Stimulated activated CD4-positive, alpha-beta T cell treated with anti-CD3 and anti-CD28 coated beads, Interleukin-12 subunit alpha, Interleukin-12 subunit beta, amount 100 ng/mL, for 24 hours (primary cell): ENCODE measurements at places on chromosomes 4 and X.

GRCh38 chr4:156677131-156677531, 294.5 kb downstream of the PDGFC start:
- DNase-seq: no peak

DNA sequence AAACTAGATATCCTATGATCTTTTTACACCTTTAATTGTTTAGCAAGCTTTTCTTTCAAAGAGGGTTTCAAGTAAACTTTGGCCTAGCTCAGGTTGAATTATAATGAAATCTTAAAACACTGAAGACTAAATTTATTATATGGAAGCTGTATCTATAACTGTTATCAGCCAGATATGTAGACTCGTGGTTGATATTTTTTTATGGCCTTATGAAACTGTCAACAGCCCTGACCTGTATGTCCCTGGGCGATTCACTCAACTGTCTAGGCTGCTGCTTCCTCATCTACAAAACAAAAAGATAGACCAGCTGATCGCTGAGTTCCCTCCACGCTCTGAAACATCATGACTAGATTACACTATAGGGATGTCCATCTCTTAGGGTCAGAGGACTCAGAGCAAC, 21.2 kb upstream of the PDK3 start:
- no peak for DNase-seq

DNA sequence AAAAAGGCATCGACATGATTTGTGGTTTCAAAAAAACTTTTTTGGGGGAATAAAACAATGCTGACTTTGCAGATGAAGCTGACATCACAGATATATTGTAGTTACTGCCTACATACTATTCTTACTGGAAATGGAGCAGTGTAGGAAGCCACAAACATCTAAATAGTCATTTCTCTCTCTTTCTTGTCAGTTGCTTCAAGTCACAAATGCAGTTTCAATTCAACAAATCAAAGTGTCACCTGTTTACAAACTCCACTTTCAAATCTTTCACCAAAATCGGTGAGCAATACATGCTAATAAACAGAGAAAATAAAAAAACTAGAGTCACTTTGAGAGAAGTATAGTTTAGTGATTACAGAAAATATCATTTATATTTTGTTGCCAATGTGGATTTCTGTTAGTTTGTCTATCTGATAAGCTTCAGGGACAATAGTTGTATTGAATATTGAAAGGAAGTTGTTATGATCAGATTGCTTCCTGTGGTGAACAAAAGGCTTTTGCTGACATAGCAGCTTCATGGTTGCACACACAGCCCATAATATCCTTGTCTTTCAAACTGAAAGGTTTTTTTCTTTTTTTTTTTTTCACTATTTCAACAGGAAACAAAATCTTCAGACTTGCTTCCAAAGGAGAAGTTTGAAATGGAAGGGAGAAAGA, 49.7 kb upstream of the PTPN13 start:
- DNase-seq: no peak

DNA sequence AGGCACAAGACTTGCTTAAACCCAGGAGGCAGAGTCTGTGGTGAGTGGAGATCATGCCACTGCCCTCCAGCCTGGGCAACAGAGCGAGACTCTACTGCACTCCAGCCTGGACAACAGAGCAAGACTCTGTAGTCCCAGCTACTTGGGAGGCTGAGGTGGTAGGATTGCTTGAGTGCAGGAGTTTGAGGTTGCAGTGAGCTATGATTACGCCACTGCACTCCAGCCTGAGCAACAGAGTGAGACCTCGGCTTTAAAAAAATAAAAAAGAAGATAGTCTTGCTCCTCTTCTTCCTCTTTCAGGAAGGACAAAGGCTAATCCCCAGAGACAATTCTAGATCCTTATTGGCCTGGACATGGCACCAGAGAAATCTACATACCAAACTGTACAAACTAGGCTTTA, 5.7 kb upstream of the PPEF2 start:
- no peak for DNase-seq

- peak; percentile 40 for DNase-seq
Measured at GRCh38 chrX:104922206-104922621, 298.3 kb downstream of the TEX13A start.

- DNase-seq: no peak
Measured at GRCh38 chr4:31360786-31361185, 640.6 kb downstream of the PCDH7 start.

DNA sequence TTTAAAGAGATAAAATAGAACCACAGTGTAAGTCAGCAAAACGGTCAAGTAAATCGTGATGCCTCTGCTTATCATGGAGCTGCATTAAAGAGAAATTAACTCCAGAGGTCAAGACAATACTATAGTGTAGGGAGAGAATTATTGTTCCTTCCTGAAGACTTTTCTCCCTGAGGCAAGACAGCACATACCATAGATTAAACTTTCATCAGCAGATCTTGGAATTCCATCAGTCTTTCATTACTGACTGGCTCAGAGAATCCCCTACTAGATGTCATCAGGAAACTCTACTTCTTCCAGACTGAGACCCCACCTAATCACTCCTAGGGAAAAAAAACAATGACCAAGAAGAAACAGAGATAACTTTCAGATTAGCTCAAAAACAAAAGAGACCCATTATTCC, 131.3 kb downstream of the NSUN7 start:
- no peak for DNase-seq

DNA sequence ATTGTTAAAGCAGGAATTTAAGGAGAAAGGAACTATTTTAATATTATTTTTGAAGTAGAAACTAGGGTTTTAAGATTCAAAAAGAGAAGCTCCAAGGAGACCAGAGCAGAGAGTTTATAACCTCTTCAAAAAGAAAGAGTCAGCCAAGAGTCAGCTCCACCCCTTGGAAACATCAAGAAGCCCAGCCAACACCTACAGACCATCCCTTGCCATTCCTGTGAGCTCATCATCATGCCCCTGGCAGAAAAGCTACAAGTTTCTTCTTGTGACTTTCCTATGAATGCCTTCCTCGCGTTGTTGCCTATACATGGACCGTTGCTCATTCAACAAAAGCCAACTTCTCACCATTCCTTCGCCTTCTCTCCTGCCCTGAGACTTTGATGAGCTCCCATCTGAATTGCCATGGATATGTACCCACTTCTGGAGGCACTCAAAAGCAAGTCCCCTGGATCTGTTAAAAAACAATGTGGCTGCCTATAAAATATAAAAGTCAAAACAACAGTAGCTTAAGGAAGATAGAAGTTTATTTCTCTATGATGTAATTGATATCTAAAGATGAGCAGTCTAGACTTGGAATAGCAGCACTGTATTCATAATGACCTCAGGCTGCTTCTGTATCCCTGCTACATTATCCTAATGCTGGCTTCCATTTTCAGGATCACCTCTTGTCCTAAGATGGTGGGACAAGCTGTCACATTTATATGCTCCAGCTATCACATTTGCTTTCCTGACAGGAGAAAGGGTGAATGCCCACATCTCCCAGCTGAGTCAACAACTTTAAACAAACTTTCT, 20.3 kb downstream of the PLRG1 start:
- no peak for DNase-seq

- DNase-seq: no peak
Measured at GRCh38 chrX:8272821-8273220, 101.8 kb upstream of the VCX2 start.

- DNase-seq: no peak
Measured at GRCh38 chr4:86993909-86994681, 59.3 kb downstream of the AFF1 start.

- DNase-seq: no peak
Measured at GRCh38 chr4:24000470-24000831, 110.6 kb upstream of the PPARGC1A start.

DNA sequence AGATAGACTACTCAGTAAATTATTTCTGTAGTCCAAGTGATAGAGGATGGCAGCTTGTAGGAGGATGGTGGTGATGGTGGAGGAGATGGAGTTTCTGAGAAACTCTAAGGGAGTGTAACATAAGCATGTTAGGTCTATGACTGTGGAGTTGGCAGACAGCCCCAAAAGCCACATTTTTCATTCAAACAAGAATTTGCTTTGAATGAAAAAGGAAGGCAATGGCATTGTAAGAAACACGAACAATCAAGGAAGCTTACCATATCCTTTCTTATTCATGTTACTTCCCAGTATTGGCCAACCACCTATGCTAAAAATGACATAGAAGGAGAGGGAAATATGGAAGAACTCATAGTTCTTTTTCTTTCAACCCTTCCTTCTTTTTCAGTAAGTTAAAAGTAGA, 18.7 kb upstream of the SEC24B start:
- no peak for DNase-seq

DNA sequence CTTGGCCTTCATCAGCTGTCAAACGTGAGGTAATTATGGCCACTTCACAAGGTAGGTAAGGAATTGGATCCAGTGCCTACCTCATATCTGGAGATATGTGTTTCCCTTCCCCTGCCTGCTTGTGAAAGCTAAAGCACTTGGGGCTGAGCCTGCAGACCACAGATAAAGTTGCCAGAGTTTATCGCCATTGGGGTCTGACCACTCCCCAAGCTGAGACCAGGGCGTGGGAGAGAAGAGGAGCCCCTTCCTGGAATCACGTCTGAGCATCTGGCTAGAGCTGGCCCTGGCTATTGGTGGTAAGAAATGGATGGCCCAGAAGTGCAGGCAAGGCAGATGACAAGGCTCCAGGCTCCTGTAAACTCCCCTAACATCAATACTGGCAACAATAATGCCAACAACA, 2.7 kb downstream of the ALAS2 start:
- DNase-seq: no peak

GRCh38 chr4:151674804-151675391, 85.9 kb downstream of the GATB start:
- DNase-seq: no peak

GRCh38 chrX:134374294-134374693, 85.7 kb upstream of the HPRT1 start:
- no peak for DNase-seq

- DNase-seq: no peak
Measured at GRCh38 chrX:109049416-109049815, 313.1 kb upstream of the IRS4 start.

DNA sequence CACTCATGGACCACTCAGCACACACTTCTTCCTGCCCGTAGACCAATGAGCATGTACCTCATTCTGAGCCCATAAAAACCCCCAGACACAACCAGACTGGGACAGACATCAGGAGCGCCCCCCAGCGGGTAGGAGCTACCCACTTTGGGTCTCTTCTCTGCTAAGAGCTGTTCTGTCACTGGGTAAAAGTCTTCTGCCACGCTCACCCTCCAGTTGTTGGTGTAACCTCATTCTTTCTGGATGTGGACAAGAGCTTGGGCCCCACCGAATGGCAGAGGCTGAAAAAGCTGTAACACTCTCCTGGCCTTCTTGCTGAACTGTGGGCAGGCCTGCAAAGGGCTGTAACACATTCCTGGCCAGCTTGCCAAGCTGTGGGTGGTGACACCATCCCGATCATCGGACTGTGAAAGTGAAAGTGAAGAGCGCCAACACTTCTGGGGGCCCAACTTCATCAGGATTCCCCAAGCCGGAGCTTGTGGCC, 137.6 kb downstream of the TECRL start:
- no peak for DNase-seq

- DNase-seq: no peak
Measured at GRCh38 chr4:94536649-94537469, 85.1 kb downstream of the PDLIM5 start.

DNA sequence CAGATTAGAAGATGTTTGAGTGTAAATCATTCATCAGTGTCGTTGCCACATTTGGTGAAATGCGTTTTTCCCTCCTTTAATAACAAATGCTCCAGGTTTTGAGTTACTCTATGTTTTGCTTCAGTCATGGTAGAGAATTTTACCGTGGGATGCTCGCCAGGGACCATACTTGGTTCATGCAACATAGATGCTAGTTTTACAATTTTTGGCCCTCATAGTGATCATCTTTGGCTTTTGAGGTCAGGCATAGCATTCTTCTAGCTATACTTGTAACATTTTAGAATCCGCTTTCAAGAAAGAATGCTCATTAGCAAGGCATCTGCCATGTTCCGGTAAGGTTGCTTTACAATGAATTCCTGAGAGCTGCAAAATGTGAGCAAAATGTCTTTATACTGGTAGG, 147.2 kb downstream of the SPCS3 start:
- no peak for DNase-seq

DNA sequence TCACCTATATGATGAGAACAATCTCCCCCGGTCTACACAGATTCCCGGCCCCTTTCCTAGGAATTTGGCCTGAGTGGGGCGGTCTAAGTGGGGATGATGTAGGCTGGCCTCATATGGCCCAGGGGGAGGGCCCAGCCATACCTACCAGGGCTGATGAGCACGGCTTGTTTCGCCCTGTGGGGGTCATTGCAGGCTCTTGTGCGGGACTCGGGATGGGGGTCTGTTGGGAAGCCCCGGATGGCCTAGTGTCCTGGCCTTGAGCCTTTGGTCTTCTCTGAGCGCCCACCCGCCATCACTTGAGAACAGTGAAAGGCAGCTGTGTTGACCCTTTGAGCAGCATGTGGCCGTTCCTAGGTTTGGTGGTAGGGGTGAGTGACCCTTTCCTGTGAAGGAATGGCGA, 4.8 kb upstream of the CTAG2 start:
- no peak for DNase-seq

- no peak for DNase-seq
Measured at GRCh38 chr4:35934320-35934981, 309.9 kb downstream of the ARAP2 start.
